ENCODE measurements at places on chromosomes 2 and 18.

GRCh38 chr2:151789055-151789834, 39.0 kb downstream of the ARL5A start:
- no peak for DNase-seq

DNA sequence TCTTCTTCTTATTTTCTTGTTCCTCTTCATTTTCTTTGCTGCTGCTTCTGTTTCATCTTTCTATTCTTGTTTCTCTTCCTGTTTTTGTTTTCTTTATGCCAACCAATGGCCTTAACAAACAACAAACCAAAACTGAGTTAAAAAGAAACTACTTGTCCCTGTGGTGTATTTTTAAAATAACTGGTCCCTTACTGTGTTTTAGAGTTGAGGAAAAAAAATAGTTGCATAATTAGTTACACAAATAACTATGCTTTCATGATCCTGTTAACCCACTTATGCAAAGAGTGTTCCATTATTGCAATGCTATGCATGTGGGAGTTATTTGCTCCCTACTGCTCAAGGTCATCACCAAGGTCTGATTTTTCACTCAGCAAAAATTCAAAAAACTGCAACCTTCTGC, 39.5 kb upstream of the IMP4 start:
- DNase-seq = no peak

GRCh38 chr2:200616193-200616592, 30.4 kb downstream of the AOX1 start:
- no peak for DNase-seq

- DNase-seq = no peak
Observed at GRCh38 chr18:10197097-10197496, 257.3 kb upstream of the APCDD1 start.

- DNase-seq = no peak
Observed at GRCh38 chr2:10617241-10617640, 72.5 kb downstream of the NOL10 start.

DNA sequence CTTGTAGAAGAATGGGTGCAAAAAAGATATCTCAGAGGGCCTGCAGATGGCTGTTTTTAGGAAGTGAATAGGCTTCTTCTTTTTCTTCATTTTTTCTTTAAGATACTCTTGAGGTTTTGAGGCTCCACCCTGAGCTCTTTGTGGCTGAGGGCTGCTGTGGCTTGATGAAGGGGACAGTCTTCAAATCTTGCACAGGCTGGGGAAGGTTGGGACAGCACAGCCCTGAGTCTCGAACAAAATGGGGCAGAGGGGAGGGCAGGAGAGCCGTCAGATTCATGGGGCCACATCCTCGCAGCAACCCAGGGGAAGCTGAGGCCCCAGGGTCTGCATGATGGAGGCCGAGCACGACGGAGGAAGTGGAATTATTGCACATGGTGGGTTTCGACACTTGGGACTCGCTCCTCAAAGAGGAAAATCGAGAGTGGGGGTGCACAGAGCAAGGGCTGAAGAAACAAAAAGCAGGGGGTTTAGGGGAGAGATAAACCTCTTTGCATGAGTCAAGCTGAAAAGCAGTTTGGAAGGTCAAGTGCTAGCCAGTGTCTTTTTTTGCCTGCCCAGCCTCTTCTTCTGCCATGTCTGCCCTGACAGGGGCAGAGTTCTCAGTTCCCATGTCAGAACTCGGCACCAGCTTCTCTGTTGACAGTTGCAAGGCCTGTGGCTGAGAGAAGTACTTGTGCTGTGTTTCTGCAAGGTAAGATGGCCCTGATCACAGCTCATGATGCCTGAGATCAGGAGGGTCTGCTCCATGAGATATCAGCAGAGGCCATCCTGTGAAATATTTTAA, 19.5 kb downstream of the INPP4A start:
- DNase-seq = no peak

DNA sequence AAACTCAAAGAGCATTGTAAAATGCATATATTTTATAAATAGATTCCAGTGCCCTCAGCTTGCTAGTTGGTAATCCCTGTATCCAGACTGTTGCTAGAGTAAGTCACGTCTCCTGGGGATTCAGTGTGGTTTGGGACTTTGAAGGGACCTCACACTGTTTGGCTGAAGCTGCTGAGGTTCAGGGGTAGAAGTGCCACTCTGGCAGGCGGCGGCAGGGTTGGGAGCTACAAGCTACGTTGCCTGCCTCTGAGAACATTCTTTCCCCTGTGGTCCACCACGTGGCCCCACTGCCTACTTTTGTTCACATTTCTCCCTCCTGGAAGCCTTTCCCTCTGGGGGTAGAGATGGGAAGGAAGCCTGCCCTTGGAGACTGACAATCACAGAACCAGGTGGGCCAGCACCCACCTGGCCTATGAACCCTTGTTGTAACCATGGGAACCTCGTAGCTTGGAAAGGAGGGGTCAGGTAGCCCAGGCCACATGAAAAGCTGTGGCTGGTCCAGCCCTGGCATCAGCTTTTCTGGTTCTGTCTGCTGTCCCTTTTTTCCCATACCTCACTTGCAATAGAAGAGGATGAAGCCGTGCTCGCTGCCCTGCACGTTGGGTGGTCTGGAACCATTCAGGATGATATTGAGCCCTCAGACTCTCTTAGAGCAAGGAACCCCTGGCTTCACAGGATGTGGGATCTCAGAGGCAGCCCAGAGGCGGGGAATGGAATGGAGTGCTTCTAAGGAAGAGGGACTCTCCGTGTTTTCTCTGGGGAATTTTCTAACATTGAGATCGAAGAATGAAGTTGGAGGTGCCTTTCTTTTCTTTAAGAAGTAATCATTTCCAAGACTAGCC, 2.9 kb downstream of the RNF144A start:
- DNase-seq = no peak

DNA sequence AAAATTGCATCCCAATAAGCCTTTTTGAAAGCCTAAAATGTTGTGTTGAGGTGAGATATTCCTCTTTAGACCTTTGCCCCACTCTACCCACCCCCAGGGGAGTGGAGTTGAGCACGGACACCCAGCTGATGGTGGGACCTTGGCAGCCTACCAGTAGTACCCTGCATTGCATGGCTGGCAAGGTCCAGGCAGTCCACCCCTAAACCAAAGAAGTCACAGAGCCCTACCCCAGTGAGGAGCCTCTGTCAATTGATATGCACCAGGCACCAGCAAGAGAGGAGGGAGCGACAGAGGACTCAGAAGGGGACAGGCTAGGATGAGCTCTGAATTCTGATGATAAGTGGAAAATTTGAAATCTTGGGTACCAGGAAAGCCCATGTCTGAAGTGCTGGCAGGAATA, 38.6 kb downstream of the MARCO start:
- no peak for DNase-seq

DNA sequence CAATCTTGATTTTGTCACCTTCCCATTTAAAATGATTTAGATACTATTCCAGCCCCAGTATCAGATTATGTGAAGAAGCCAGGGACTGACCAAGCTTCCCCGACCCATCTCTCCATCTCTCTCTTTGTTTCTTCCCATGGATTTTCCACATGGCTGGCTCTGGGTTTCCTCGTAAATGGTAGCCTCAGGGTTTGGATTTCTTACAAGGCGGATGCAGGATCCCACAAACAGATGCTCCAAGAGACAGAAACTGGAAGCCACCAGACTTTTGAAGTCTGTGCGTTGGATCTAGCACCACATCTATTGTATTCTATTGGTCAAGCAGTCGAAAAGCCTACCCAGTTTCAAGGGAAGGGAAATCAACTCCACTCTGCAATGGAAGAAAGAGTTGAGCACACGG, 46.0 kb upstream of the SPHKAP start:
- DNase-seq = no peak

Measured in HCT116 (cell line).